ENCODE measurements at places on chromosomes 13 and 19.

DNA sequence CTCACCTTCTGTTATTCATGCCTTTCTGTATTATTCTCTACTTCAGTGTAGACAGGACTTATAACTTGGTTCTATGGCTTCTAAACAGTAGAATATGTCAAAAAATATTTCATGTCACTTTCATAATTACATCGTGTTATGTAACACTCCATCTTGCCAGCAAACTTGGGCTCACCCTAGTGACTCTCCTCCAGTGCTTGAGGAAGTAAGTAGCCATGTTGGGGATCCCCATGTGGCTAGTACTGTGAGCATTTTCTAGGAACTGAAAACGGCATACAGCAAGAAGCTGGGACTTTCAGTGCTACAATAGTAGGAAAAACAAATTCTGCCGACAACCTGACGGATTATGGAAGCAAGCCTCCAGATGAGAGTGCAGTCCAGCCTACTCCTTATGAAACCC is 495.6 kb downstream of the SLITRK6 start:
- DNase-seq = no peak

- DNase-seq = no peak
Measured at GRCh38 chr13:101915331-101915730, 462.9 kb downstream of the ITGBL1 start.

DNA sequence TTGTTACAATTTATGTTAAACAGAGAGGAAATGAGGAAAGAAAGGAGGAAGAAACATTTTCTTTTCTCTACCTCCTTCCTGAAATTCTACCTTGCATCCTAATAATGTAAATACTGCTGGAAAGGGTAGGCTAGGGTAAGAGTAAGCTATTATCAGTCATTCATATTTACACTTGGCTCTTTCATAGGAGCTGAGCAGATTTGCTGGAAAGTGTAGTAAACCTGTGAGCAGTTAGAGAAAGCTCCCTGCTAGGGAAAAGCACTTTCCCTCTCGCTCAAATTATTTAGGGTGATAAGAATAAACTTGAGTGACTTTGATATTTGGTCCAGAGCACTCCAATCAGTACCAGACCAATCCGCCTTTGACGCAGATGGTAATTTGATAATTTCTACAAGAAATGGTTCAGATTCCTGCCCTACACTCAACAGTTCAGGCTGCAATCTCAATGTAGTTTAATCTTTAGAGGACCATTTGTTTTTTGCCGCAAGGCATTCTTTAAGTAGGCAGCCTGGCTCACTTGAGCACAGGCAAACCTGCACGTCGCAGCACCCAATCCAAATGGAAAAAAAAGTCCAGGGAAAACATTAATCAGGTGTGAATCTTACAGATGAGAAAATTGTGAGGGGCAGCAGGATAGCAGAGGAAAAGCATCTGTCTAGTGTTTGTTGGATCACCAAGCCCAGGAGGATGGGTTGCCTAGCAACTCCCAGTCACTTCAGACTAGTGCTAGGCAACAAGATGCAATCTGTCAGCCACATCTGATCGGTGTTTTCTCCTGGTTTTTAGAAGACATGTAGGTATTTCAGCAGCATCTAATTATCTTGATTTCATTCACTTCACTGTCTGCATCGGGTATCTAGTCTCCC is 68.6 kb upstream of the KL start:
- no peak for DNase-seq

- peak; percentile 59 for DNase-seq
Measured at GRCh38 chr19:19627621-19628500, at the start of gene LPAR2. TSS of gene LPAR2 (minus strand) at chr19:19628220. CDS start at chr19:19627275, 945 bp downstream.

DNA sequence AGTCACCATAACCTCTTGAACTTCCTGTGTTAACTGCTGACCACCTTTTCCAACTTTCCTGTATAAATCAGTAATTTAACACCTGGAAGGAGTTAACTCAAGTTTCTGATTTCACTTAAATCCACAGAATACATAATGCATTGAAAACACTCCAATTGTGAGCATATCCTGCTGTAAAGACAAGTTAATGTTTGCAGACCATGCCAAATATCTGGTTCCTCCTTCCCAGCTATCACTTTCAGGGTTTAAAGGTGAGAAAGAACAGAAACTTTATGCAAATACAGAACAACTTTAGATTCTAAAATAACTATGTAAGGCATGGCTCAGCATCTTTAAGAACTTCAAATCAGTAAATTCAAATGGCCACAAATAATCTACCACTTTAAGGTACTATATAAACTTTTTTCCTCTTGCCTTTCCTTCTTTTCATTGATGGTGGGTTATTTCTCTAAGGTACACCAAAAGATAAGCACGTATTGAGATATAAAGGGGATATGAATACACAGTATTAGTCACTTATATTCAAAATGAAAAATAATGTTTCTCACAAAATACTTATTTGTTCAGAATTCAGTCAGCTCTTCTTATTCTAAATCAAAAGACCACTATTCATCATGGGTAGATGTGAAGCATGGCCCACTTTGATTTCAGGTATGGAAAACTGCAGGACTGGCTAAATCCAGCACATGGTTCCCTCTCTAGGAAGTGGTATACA is 6.6 kb upstream of the TPTE2 start:
- DNase-seq = peak; percentile 51

- DNase-seq = no peak
Measured at GRCh38 chr13:27166313-27166712, 5.3 kb downstream of the USP12 start.

DNA sequence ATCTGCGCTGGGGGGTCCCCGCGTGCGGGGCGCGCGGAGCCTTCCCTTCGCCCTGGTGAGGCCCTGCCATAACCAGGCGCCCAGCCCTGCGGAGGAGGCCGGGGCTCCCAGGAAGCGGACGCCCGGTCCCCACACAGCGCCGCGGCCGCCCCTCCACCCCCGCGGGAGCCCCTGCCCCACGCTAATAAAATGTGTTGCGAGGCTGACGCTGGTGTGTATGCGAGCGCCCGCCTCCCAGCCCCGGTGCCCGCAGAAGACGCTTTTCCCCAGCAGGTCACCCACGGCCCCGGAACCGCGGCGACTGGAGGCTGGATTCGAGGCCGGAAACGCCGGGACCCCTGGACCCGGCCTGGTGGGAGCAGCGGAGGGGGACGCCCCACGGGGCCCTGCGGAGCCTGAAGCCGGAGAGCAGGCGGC is 12.1 kb upstream of the CDC34 start:
- DNase-seq = no peak

- DNase-seq = peak; percentile 21
Measured at GRCh38 chr13:113493315-113493951, 2.9 kb upstream of the DCUN1D2 start.

GRCh38 chr13:32200741-32201140 is 114.4 kb downstream of the ZAR1L start:
- DNase-seq = no peak

GRCh38 chr19:41018736-41019290 is 27.7 kb downstream of the CYP2B6 start:
- DNase-seq = no peak

DNA sequence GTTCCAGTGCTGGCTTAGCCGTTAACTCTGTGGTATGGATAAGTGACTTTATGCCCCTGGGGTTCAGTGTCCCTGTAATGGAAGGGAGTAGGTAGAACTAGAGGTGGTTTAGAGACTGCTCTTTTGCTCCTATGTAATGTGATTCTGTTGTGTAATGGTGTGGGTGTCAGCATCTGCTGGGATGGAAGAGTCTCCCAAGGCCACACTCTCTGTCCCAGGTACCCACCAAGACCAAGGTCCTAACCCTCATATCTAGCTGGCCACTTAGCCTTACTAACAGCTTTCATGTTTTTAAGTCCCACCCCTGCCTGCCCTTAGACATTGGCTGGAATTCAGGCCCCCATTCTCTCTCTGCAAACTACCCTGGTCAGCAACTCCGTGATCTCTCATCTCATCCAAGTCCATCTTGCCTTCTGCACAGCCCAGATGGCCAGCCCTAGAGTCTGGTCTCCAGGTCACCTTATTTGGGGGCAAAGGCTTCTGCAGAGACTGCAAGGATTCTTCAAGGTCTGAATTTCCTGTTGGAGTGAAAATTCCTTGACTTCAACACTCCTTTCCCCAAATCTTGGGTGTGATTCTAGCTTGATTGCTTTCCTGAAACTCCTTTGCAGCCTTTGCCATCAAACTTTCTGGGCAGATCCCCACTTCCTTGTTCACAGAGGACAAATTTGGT is 48.4 kb downstream of the SERP2 start:
- no peak for DNase-seq

DNA sequence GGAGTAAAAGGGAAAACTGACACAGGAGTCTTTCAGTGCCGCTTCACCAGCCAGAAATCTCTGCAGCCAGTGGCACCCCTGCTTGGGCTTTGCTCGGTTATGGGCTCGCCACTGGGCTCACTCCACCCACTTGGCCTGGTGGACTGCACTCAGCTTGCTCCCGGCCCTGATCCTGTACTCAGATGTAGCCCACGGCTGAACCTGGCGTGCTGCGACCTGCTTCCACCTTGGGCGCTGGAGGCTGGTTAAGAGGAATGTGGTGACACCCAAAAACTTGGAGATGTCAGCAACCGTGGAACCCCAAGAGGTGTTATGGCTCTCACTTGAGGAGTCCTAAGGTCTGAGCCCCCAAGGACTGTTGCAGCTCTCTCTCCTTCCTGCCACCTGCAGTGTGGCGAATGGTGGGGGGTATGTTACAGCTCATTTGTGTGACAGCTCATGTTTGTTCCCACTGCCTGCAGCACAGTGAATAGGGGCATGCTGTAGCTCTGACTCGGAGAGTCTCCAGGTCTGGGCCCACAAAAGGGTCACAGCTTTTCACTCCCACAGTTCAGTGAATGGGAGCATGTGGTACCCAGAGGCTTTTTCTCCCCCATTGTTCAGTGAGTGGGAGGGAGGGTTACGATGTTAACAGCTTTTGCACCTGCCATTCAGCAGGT is 1124.5 kb upstream of the ATXN8OS start:
- DNase-seq = no peak

GRCh38 chr19:35006342-35006998 is 6.3 kb downstream of the GRAMD1A start:
- DNase-seq = no peak

DNA sequence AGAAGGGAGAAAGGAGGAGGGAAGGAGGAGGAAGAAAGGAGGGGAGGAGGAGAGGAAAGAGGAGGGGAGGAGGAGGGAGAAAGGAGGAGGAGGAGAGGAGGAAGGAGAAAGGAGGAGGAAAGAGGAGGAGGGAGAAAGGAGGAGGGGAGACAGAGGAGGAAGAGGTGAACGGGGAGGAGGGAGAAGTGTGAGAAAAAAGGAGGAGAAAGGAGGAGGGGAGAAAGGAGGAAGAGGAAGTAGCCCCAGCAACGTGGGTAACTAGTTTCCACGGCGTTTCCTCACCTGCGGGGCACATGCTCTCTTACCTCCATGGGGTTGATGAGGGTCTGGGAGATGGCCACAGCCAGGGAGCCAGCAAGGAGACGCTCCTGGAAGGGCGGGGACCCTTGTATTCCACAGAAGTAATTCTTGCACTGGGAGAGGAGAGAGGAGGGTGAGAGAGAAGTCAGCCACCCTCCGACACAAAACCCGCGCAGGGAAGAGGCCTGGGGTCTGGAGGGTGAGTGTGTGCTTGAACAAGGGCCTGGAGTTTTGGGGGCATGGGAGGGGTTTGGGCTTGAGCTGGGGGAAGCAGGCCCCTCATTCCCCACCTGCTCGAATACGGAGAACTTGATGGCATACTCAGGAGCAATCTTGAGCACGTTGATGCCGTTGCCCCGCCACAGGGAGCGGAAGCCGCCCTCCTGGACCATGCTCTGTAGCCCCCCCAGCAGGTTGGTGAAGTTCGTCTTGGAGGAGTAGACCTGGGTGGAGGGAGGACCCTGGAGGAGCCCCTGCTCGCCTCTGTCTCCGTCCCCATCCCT is 3.9 kb downstream of the SLC25A41 start:
- DNase-seq = no peak

DNA sequence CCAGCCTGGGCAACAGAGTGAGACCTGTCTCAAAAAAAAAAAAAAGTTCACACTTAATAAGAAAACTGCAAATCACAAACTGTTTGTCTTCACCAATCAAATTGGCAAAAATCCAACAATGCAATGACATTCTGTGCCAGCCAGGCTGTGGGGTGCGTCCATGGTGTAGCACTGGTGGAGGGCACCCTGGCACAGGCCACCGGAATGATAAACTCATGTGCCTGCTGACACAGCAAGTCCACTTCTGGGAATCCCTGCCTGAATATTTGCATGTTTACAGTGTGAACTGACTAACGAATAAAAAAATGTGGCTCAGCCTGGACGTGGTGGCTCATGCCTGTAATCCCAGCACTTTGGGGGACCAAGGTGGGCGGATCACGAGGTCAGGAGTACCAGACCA is 1.6 kb upstream of the LRRC25 start:
- no peak for DNase-seq

DNA sequence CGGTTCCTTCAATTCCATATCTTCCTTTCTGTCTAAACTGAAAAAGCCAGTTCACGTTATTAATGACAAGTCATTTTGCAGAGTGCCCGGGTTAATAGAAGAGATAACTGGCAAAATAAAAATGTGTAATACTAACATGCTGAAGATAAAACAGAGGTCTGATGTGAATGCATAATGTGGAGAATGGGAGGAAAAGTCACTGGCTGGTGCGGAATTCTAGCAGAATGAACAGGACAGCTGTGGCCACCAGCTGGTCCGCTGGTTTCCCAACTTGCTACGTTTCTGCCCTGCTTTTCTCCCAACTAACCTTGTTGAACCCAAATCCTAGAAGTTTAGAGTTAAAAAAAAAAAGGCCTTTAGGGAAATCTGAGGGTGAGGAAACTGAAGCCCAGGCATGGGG is 42.4 kb downstream of the PCDH8 start:
- DNase-seq = no peak

DNA sequence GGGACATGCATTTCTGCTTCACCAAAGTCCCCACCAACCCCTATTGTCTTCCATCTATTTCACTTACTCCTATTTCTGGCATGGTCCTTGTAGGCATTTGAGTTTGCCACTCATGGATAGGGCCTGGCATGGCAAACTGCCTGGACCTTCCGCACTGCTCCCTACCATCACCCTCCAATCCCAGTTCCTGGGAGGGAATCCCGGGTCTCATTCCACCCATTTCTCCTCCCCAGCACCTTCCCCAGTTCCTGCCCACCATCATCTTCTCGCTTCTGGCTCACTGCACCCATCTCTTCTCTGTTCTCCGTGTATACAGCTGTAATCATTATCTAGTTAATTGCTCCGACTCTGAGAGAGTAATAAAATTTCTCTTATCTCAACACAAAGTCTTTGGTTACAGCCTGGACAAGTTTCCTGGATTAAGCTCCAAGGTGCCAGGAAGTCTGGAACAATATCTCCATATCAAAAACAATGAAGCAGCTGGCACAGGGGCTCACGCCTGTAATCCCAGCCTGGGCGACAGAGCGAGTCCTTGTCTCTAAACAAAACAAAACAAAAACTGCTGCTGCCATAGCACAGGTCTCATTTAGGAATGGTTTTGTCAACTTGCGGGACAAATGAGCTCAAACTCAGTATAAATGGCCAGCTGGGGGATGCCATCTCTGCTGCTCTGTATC is 17.0 kb upstream of the COX7A1 start:
- no peak for DNase-seq

GRCh38 chr19:18708452-18709231 is 25.2 kb downstream of the CRTC1 start:
- no peak for DNase-seq
